ENCODE measurements at places on chromosomes 2 and 18.

GRCh38 chr18:7155092-7155491 lies 37.5 kb upstream of the LAMA1 start:
- no peak for DNase-seq

DNA sequence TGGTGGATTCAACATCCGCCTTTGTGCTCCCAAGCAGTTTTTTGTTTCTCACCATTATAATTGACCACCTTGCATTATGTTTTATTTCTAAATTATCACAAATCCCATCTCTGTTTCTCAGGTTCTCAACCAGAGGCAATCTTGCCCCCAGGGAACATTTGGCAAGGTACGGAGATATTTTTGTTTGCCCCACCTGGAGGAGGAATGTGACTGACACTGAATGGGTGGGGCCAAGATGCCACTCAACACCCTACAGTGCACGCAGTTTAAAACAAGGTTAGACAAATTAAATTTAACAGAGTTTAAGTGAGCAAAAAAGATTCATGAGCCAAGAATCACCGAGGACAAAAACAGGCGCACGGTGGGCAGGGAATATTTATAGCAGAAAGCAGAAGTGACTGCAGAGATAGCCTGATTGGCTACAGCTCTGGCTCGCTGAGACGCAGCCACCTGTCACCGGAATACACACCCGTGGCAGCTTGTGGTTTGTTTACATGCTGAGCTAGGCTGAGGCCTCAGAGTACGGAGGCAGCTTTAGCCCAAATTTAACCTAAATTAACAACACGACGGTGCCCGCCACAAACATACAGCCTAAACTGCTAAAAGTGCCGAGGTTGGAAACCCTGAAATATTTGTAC lies 150.0 kb upstream of the ALKAL2 start:
- no peak for DNase-seq

GRCh38 chr18:73752546-73752945 lies 395.1 kb downstream of the FBXO15 start:
- DNase-seq: no peak

GRCh38 chr2:174153757-174154680 lies 94.3 kb downstream of the OLA1 start:
- DNase-seq: no peak

DNA sequence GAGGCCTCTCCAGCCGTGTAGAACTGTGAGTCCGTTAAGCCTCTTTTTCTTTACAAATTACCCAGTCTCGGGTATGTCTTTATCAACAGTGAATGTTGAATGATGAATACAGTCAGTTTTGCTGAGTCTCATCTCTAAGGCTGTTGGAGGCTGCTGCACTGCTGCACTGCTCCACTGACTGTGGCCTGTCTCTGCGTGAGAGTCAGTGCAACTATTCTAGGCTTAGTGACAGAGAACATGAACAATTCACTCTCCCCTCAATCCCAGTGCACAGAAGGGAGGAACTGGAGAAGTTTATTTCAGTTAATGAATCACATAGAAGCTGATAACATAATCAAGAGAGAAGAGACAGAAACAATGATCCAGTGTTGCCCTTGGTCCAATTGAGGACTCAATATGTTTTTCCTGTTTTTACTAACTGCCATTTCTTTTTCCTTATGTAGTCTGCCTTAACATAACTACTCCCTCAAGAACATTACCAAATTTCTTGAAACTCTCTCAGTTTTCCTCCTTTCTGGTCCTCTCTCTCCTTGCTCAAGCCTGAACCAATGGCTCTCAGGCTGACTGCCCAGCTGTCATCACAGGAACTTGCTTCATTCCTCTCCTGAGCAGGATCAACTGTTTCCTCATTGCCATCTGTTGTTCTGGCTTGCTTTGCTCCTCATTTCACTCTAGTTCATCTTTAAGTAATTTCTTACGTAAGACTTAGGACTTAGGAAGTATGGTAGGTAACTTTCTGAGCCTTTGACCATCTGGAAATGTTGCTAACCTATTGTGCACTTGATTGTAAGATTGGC lies 483.2 kb downstream of the METTL4 start:
- peak; percentile 14 for DNase-seq

DNA sequence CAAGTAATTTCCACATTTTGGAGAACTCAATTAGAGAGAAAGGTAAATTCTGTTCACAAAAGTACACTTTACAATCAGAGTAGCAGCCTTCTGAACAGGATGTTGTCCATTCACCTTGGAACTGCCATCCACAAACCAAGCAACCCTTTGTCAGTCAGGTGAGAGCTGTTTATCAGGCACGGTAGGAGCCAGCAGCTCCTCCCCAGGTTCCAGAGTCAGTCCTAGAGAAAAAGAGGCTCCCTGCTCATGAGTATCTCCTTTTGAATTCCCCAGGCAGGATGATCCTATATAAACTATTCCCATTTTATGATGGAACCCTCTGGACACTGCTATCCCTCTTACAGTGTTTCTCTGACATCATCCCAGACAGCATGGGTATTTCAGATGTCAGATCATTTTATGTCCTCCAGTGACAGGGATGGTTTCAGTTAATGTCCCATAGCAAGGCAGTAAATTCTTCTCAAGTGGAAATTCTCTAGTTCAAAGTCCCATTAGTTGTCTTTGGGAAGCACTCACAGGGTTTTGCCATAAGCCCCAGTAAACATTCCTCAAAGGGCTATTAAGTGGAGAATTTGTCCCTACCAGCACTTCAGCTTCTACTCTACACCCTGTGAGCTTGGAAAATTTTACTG lies 34.5 kb upstream of the CSRNP3 start:
- DNase-seq: no peak

DNA sequence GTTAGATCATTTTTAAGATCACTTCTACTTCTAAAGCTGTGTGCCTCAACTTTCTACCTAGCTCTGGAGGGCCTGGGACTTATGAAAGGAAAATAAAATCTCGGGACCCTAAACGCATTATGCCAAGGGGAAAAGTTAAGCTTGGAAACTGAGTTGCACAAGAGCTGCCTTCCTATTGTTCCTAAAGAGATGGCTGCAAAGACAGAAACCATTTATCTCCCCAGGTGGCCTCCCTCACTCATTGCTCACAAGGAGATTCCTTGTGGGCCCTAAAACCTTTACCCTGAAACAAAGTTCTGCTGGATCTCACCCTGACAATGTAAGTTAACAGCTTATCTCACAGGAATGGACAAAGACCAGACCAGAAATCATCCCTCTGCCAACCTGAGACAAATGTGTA lies 26.8 kb downstream of the TUBB6 start:
- no peak for DNase-seq

- no peak for DNase-seq
Observed at GRCh38 chr2:38935568-38936172, 46.0 kb downstream of the ARHGEF33 start.

- DNase-seq: peak; percentile 29
Observed at GRCh38 chr18:31040686-31041270, 1.8 kb downstream of the DSC3 start.

GRCh38 chr2:54676656-54677055 lies 46.8 kb upstream of the EML6 start:
- DNase-seq: no peak

- DNase-seq: no peak
Observed at GRCh38 chr2:84187258-84187657, 271.8 kb downstream of the SUCLG1 start.

DNA sequence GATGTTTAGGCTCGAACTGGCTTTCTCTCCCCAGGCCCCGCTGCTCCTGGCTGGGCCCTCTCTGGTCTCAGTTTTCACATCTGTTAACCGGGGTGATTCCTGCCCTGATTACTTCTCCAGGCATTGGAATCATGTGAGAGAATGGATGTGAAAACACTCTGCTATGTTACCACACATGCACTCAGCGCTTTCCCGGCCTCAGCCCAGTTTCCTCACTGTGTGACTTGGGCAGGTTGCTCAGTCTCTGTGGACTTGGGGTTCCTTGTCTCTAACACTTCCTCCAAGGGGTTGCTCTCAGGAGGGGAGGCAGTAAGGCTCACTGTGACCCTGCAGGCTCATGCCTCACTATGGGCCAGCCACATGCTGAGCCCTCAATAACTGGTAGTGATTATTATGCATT lies 230.4 kb upstream of the HS6ST1 start:
- DNase-seq: no peak

- DNase-seq: no peak
Observed at GRCh38 chr2:221455214-221455613, 116.9 kb downstream of the EPHA4 start.

- no peak for DNase-seq
Observed at GRCh38 chr18:79586436-79587225, 93.0 kb upstream of the CTDP1 start.

GRCh38 chr2:105755895-105756294 lies 11.2 kb downstream of the NCK2 start:
- DNase-seq: no peak

- peak; percentile 45 for DNase-seq
Observed at GRCh38 chr2:215436705-215437565, 1.1 kb upstream of the FN1 start.

- DNase-seq: peak; percentile 60
Observed at GRCh38 chr18:56097621-56098020, 509.6 kb upstream of the TCF4 start.

DNA sequence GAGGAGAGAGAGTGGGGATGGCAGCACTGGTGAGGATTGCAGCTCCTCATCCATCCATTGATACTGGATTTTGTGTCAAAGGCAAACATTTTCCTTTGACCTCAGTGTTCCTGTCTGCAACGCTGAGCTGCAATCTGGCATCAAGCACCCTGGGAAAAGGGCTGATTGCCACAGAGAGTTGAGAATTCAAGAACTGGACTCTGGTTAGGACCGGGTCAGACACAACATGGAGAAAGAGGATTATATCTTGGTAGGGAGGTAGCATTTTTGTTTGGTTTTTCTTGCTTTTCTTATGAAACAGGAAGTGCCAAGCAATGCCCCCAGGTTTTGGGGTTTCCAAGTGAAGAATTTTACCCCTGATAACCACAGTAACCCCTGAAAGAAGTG lies 81.9 kb upstream of the PKDCC start:
- no peak for DNase-seq

DNA sequence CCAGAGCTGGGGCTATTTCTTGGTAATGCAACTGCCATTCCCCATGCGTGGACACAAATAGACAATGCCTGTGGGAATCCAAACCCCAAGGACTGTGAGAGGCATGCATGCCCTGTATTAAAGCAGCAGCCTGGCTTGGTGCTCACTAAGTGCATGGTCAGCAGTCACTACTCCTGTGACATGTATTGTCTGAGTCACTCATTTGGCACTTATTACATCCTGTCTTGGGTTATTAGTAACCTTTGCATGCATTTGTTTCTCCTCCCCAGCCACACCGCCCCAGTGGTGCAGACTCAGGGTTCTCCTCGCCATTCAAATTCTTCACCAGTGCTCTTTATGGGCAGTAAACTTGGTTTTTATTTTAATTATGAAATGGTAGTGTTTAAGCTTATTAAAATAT lies 30.2 kb downstream of the PRKCE start:
- DNase-seq: no peak

- DNase-seq: no peak
Observed at GRCh38 chr2:21774691-21775368, 651.1 kb downstream of the TDRD15 start.

- DNase-seq: no peak
Observed at GRCh38 chr2:150207979-150208378, 279.5 kb downstream of the RND3 start.

DNA sequence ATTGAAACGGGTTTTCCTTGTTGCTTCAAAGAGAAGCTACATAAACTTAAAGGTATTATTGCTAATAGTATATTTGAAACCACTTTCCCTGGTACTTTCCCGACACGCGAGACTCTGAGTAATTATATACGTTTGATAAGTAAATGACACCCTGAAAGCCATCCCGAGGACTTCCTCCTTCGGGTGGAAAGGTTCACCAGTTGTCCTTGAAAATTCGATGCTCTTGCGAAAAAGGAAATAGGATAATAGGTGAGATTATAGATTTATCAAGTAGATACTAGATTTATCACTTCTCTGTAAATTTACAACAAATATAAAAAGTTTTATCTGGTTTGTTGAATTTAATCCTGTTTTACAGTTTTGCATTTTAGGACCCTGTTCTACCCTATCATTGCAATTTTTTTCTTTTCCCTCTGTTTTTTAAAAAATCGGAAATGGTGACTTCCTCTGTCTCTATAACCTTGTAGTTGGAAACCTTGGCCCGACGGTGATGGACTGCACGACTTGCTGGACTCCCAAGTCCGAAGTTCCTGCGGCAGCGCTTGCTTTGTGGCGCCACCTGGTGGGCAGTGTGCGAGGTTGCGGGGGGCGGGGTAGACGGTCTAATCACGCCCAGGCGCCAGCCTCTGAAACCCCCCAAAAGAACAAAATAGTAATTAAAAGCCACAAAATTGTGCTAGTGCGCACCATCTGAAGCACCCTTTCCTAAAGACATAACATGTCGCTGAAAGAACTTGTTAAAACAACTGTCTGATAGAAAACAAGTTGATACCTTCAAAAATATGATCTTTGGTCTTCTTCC lies 972 bp upstream of the DLX2 start:
- peak; percentile 70 for DNase-seq

GRCh38 chr2:24813691-24814137 lies 20.5 kb downstream of the CENPO start:
- DNase-seq: no peak

GRCh38 chr2:212547716-212548454 lies 9.3 kb upstream of the ERBB4 start:
- DNase-seq: no peak

DNA sequence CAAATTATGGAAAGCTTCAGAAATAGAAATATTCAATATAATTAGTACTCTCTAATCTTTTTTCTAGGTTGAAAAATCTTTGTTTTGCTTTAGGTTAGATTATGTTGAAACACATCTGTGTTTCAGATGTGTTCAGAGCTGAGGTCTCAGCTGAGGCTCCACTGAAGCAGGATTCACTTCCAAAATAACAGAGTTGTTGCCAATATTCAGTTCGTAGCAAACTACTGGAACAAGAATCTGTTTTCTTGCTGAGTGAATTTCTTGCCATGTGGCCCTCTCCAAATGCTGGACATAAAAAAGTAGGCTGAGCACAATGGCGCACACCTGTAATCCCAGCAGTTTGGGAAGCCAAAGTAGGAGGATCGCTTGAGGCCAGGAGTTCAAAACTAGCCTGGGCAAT lies 8.7 kb downstream of the PHOSPHO2 start:
- no peak for DNase-seq

- DNase-seq: peak; percentile 70
Observed at GRCh38 chr2:219460424-219460926, 25.8 kb downstream of the SPEG start.

- no peak for DNase-seq
Observed at GRCh38 chr2:46718784-46719183, 196.8 kb downstream of the MCFD2 start.

- no peak for DNase-seq
Observed at GRCh38 chr2:175676813-175677212, 325.3 kb downstream of the LNPK start.

Data from right lung (tissue), 10 donors.